ENCODE measurements at places on chromosomes 2 and 18. TPM values are rescaled to one million over a fixed set of nuclear protein-coding genes. Genes with fewer than 3 reads are reported as not detected.

Gene PROC
- polyA plus RNA-seq = not detected

Gene DNAH7
- polyA plus RNA-seq = 0.55 TPM

Gene VIT
- polyA plus RNA-seq = not detected

Gene C1GALT1C1L
- polyA plus RNA-seq = not detected

Gene CLEC4F
- not detected for polyA plus RNA-seq

DNA sequence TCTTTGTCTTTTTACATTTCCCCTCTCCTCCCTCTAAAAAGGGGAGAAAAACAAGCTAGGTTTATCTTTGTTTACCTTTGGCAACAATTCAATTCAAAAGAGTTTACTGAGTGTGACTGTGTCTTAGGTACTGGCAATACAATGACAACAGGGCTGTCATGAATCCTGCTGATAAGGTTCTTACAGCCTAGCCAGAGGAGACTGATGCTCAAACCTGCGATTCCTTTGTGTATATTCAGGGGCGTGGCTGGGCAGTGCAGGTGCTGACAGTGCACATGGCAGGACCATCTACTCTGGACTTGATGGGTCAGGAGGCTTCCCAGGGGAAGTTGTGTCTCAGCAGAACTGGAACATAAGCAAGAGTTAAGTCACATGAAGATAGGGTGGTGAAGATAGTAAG, 23.2 kb upstream of the TTN start:
- no peak for DNase-seq
- no peak overlapping the region for H3K4me3 ChIP-seq
- peaks cover 82% of the 10 kb centered on the region for H3K36me3 ChIP-seq
- peak overlapping the region; percentile 51 for H3K27ac ChIP-seq

- H3K27ac ChIP-seq = no peak overlapping the region
- no peaks in the 10 kb centered on the region for H3K27me3 ChIP-seq
- no peaks in the 10 kb centered on the region for H3K4me1 ChIP-seq
- no peaks in the 10 kb centered on the region for H3K36me3 ChIP-seq
Measured at GRCh38 chr2:37911296-37911873, 13.7 kb upstream of the RMDN2 start.

DNA sequence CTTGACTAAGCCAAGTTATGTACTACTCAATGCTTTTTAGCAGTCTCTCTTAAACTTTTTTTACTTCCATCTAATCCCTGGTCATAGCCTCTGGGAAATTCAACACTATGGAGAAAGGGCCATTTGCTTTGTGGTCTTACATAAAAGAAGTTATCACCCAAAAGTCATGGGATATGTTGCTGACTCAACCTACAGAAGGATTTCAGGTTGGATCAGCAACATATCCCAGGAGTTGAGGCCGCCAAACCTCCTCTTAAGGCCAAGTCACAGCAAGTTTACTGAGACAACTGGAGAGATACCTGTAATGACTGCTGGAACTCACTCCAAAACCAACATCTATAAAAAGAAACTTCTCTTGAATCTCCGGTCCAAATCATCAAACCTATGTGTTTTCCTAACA, 141.1 kb downstream of the IRS1 start:
- no peaks in the 10 kb centered on the region for H3K27me3 ChIP-seq
- no peak for DNase-seq
- H3K4me1 ChIP-seq = peaks cover 14% of the 10 kb centered on the region
- no peak overlapping the region for H3K27ac ChIP-seq
- H3K36me3 ChIP-seq = no peaks in the 10 kb centered on the region

GRCh38 chr2:26735883-26736588, 28.0 kb upstream of the SLC35F6 start:
- DNase-seq = no peak
- H3K27me3 ChIP-seq = no peaks in the 10 kb centered on the region
- H3K36me3 ChIP-seq = no peaks in the 10 kb centered on the region
- H3K27ac ChIP-seq = no peak overlapping the region
- no peak overlapping the region for H3K4me3 ChIP-seq
- peaks cover 11% of the 10 kb centered on the region for H3K4me1 ChIP-seq

DNA sequence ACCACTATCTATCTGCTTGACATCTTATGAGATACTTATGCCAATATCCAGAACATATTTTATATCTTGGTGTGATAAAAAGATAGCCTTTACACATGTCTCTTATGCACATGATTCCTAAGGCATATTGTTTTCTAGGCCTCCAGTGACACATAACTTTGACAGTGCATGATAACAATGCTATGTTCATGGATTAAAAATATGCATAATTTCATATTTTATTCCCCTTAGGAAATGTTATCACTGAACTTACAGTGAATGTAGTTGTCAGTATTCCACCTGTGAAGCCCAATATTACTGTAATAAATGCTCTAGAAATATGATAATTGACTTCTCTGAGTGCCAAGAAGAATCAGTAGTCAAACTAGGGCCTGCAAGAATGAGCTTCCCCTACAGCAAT, 532.3 kb downstream of the SPAG16 start:
- H3K27me3 ChIP-seq = no peaks in the 10 kb centered on the region
- no peak overlapping the region for H3K27ac ChIP-seq
- no peaks in the 10 kb centered on the region for H3K4me1 ChIP-seq
- DNase-seq = no peak
- no peaks in the 10 kb centered on the region for H3K36me3 ChIP-seq
- H3K4me3 ChIP-seq = no peak overlapping the region

GRCh38 chr18:31042084-31042405, 497 bp downstream of the DSC3 start:
- H3K36me3 ChIP-seq = no peaks in the 10 kb centered on the region
- H3K27me3 ChIP-seq = peaks cover 77% of the 10 kb centered on the region
- H3K4me1 ChIP-seq = no peaks in the 10 kb centered on the region
- peak overlapping the region; percentile 34 for H3K4me3 ChIP-seq
- no peak overlapping the region for H3K27ac ChIP-seq
- no peak for DNase-seq

DNA sequence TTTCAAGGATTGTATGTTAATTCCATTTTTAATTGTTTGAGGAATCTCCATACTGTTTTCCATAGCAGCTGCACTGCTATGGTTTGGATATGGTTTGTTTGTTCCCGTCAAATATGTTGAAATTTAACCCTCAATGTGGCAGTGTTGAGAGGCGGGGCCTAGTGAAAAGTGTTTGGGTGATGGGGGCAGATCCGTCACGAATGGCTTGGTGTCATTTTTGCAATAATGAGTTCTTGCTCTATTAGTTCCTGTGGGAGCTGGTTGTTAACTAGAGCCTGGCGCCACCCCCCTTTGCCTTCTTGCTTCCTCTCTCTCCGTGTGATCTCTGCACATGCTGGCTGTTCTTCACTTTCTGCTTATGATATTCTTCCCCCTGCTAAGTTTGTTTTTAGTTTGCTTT, 71.4 kb upstream of the LDLRAD4 start:
- H3K27ac ChIP-seq = no peak overlapping the region
- no peak overlapping the region for H3K4me3 ChIP-seq
- no peaks in the 10 kb centered on the region for H3K27me3 ChIP-seq
- H3K36me3 ChIP-seq = no peaks in the 10 kb centered on the region
- H3K4me1 ChIP-seq = no peaks in the 10 kb centered on the region

DNA sequence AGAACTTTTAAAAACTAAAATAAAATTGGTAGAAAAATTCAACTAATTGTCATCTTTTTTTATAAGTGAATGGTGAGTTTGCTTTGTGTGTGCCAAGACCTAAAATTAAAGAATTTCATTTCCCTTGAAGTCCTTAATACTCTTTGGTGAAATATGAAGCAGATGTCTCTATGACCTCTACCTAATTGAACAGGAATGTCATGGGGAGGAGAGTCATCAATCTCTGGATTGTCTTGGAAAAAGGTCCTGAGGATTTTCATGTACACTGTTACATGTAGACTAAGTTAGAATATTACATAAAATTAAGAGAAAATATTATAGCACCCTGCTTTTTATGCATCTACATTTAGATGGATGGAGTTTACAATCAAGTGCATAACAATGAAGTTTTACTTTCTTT, 177.9 kb upstream of the LRP1B start:
- H3K27me3 ChIP-seq = no peaks in the 10 kb centered on the region
- DNase-seq = no peak
- no peak overlapping the region for H3K27ac ChIP-seq
- no peaks in the 10 kb centered on the region for H3K4me1 ChIP-seq
- H3K4me3 ChIP-seq = no peak overlapping the region
- H3K36me3 ChIP-seq = no peaks in the 10 kb centered on the region

DNA sequence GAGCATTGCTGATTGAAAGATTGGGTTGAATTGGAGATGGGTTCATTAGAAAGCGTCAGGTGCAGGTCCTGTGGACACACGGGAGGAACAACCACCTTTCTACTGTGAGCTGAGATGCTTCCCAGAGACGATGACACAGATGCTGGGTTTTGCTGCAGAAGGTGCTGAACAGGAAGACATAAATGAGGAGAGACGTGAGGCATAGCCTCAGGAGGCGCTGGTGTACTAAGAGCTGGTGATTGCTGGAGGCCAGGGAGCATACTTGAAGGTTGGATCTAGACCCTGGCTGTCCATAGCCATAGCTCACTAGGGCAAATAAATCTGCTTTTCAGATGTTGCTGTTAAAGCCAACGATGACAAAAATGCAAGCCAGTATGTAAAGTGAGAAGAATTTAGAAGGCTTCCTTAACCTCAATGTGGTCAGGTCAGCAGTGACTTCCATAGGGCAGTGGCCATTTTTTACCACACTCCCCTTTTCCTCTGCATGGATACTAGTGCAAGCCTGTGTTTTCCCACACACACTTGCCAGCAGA, 153.7 kb downstream of the SOX11 start:
- H3K27ac ChIP-seq = no peak overlapping the region
- no peak for DNase-seq
